ENCODE measurements at places on chromosomes 3 and 15.
A peak's percentile ranks its signal among the peaks of the same experiment; 100 is the strongest.

GRCh38 chr3:17195856-17196604, 311.3 kb downstream of the PLCL2 start:
- no peak for DNase-seq

- peak; percentile 31 for DNase-seq
These were observed 759 bp upstream of the TTBK2 start for GRCh38 chr15:42921342-42921731.

- DNase-seq, result no peak
These were observed 203.9 kb downstream of the NR1D2 start for GRCh38 chr3:24149032-24149431.

- peak; percentile 32 for DNase-seq
These were observed 294.2 kb upstream of the TBL1XR1 start for GRCh38 chr3:177491296-177492032.

DNA sequence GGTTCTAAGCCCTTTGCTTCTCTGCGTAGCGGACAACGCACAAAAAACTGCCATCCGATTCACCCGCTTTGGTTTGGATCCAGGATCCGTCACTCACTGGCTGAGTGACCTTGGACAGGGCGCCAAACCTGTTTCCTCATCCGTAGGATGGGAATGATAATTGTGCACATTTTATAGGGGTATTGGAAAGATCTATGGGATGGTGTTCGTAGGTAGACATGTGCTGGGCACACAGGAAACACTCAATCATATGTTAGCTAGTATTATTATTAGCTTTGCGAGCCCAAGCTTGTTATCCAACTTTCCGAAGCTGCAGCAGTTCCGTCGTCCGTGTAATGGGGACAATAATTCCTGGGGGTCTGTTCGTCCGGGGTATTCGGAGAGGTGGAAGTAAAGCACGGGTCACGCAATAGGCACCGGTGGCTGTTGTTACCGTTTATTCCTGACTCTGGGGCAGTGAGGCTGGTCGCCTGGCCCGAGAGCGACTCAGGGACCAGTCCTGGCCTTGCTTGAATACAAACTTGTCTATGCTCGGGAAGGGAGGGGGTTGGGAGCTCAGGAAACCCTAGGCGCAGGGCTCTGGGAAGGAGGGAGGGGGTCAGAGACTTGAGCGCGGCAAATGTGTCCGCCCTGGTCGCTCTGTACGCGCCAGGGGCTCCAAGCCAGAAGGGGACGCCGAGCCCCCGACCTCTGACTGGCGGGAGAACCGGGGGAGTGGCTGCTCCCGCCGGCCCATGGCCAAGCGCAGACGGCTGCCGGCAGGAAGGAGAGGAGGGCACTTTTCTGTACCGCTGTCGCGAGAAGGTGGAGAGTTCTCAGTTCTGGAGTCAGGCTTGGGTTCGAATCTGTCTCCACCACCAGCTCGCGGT, 1.3 kb downstream of the SPSB4 start:
- DNase-seq, result no peak

GRCh38 chr3:156184156-156184555, 63.8 kb downstream of the KCNAB1 start:
- DNase-seq, result no peak

GRCh38 chr3:129343643-129344360, 65.1 kb downstream of the HMCES start:
- DNase-seq, result no peak

Data from mammary epithelial cell (primary cell).